Skin of body (tissue), 3 donors: ENCODE measurements at places on chromosomes 2 and 18. TPM values are rescaled to one million over a fixed set of nuclear protein-coding genes. Genes with fewer than 3 reads are reported as not detected.

DNA sequence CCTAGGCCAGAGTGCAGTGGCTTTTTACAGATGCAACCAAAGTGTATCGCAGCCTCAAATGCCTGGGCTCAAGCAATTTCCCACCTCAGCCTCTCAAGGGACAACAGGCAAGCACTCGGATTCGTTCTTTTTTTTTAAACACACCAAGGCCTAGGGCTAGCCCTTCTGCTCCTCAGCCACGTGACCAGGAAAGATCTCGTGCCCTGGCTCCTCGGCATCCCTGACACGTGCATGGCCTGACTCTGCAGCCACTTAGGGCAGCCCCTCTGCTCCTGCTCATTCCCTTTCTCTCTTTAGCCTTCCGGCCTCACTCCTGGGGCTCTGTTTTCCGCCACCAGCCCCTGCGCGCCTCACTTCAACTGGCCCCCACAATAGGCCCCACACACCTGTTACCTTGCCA lies 18.4 kb downstream of the FAM178B start:
- DNase-seq: no peak

GRCh38 chr2:196503398-196503797 lies 136.1 kb upstream of the CCDC150 start:
- DNase-seq: no peak

- DNase-seq: no peak
Measured at GRCh38 chr2:17536416-17536815, 4.1 kb upstream of the VSNL1 start.

Gene REV1
- total RNA-seq: 74.3 TPM

Gene CRACDL
- total RNA-seq: 1.1 TPM

DNA sequence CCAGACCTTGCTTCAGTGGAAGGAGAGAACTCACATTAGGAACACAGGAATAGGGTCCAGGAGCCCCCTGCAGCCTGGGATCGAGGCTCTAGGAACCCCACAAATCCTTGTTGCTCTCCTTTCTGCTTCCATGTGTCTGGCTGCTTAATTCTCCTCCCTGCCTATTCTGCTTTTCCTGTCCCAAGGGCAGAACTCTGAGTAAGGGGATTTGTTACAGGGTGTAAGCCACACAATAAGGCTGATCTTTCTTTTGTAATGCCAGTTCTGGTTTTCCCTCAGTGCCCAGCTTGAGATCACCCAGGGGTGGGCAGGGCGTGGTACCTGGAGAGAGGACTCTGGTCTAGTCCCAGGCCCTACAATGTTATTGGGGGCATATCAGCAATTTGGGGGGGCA lies 119.6 kb upstream of the MGAT5 start:
- no peak for DNase-seq

- no peak for DNase-seq
Measured at GRCh38 chr2:28296243-28296642, 96.4 kb upstream of the FOSL2 start.
